ENCODE measurements at places on chromosomes 3 and 15. TPM values are rescaled to one million over a fixed set of nuclear protein-coding genes. Genes with fewer than 3 reads are reported as not detected.
A peak's percentile ranks its signal among the peaks of the same experiment; 100 is the strongest.

DNA sequence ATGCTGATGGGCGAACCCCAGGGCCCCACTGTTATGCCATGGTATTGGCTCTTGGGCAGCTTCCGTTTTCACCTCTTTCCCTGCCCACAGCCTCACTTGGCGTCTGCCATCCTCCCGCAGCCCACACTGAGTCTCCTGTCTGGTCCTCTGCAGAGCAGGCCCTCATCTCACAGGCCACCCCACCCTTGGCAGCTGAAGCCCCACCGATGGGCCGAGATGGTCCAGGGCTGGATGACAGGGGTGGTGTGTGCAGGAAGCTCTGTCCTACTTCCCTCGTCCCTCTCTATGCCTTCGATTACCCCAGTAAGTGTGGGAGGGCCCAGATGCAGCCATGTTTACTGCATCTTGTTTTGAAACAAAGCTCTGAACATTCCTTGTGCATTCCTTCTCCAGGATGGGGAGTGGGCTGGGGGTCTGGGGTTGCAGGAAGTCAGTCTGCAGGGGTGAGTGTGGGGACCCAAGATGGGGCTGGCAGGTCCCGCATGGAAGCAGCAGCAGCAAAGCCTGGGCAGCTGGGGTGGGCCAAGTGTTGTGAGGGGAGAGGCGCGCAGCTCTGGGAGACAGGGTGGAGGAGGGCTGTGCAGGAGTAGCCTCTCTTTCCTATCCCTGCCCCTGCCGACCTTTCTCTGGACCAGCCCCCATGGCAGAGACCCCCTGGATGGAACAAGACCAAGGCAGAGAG, 20.9 kb downstream of the TBC1D21 start:
- no peak for DNase-seq

- DNase-seq, result no peak
Measured at GRCh38 chr15:85381850-85382751, 1.7 kb downstream of the AKAP13 start.

- no peak for DNase-seq
Measured at GRCh38 chr3:149342413-149343380, 9.3 kb upstream of the TM4SF18 start.

- DNase-seq, result no peak
Measured at GRCh38 chr3:172260381-172260780, 187.9 kb downstream of the GHSR start.

- no peak for DNase-seq
Measured at GRCh38 chr3:188673646-188674186, 498.1 kb upstream of the TPRG1 start.

GRCh38 chr3:20246662-20247061, 60.7 kb upstream of the SGO1 start:
- DNase-seq, result no peak

DNA sequence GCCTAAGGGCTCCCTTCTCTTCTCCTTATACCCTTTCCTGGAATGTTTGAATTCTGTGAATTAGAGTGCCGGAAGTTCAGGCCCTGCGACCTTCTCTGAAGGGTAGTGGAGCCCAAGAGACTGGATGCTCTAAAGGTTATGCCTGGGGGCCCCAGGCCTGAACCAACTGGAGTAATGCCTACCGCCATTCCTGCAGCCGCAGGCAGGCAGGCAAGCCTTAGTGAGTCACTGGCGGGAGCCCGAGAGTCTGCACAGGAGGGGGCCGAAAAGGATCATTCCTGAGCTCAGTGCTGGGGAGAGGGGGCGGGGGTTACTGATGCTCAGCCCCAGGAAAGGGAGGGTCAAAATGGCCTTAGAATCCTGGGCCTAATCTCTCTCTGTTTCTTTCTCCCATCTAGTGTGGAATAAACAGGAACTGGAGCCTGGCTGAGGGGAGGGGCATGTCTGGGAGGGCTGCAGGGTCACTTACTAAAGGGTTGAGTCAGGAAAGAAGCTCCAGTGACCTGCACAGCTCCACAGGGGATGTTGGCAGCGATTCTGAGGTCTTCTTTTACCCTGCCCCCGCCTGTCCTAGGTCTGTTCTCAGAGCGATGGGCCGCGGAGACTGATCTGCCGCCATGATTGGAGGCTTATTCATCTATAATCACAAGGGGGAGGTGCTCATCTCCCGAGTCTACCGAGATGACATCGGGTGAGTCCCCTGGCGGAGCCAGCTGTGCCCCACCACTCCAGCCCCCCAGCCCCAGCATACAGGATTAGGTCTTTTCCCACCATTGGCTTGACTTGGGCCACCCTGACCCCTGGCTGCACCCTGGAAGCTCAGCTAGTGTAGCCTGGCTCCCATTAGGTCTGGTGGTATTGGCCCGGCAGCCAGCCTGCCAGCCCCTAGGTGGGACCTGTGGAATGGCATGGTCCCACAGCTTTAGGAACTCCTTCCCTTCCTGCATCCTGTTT, 2.0 kb downstream of the AP2M1 start:
- DNase-seq, result peak; percentile 37

- no peak for DNase-seq
Measured at GRCh38 chr15:48003441-48003840, 117.3 kb upstream of the SLC24A5 start.

DNA sequence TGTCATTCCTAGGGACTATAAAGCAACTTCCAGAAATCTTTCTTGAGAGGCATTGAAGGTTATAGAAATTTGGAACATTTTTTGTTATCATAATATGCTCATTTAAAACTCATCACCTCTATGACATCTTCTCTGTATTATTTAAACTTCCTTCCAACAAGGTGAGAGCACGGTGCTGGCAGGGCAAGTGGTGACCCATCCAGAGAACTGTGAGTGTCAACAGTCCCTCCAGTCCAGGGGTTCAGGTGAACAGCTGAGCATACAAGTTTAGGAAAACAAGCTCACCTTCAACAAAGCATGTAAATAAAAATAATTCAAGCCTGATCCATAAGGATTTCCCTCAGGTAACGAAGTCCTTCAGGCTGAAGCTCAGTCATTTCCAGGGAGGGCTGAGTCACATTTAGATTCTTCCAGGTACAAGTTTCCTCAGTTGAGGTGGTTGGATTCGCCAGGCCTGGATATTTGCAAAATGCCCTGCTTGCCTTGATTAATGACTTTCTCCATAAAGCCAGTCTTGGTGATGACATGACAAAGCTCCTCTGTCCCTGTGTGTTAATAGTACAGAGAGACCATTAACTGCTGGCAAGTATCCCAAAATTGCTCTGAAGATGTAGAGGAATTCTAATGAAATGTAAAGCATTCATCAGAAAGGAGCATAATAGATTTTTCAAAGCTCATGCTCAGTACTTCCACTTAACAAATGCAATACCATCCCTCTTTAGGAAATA, 263.6 kb upstream of the GADL1 start:
- no peak for DNase-seq

GRCh38 chr3:139248593-139249255, 95.1 kb upstream of the MRPS22 start:
- DNase-seq, result no peak

DNA sequence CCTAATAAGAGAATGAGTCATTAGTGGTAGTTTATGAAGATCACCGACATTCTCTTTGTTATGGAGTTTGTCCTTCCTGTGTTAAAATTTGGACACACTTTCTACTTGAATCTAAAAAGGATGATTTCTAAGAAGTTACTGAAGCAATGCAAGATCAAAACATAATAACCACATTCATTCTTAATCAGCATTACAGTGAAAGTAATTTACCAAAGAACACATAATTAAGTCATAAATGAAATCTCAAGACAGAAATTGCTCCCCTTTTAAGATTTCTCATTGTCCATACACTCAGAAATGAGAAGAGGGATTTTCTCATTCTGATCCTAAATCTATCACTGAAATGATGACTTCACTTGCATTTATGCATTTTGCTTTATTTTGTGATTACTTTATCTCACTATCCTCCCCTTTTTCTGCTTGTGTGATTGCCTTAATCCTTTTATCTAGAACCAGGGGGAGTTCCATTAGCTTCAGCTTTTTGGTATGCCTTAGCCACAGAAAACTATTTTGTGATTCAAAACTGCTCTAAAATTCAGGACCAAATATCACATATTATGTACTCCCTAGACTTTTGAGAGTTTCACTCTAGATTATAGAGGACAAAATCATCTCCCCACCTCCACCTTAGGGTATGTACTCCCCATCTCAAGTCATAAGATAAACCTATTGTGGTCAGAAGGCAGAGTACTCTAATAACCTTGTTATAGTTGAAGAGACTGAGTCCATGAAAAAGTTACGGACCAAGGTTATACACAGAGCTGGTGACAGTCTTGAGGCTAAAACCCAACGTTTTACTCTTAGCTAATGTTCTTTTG, 817.6 kb upstream of the CFAP20DC start:
- no peak for DNase-seq

- DNase-seq, result no peak
Measured at GRCh38 chr15:92949604-92950249, 49.6 kb downstream of the CHD2 start.

- DNase-seq, result peak; percentile 75
Measured at GRCh38 chr3:196609343-196609775, 30.1 kb upstream of the NRROS start.

DNA sequence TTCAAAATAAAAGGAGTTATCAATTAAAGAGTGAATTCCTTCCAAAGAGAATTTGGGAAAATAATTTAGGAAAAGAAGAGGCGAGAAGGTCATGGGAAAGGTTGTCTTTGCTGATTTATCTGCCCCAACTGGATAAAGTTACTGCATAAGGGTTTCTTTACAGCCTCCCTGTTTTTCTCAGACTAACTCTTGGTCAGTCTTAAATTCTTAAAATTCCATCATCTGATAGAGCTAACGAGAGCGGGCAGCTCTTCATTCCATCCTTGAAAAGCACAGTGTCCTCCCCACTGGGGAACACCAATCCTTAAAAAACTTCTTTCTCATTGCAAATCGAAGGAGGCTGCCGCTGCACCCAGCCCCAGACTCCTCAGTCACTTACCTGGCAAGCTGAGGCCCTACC, 107.2 kb downstream of the PGPEP1L start:
- DNase-seq, result no peak

- DNase-seq, result no peak
Measured at GRCh38 chr3:45479621-45480035, 91.3 kb downstream of the LARS2 start.

DNA sequence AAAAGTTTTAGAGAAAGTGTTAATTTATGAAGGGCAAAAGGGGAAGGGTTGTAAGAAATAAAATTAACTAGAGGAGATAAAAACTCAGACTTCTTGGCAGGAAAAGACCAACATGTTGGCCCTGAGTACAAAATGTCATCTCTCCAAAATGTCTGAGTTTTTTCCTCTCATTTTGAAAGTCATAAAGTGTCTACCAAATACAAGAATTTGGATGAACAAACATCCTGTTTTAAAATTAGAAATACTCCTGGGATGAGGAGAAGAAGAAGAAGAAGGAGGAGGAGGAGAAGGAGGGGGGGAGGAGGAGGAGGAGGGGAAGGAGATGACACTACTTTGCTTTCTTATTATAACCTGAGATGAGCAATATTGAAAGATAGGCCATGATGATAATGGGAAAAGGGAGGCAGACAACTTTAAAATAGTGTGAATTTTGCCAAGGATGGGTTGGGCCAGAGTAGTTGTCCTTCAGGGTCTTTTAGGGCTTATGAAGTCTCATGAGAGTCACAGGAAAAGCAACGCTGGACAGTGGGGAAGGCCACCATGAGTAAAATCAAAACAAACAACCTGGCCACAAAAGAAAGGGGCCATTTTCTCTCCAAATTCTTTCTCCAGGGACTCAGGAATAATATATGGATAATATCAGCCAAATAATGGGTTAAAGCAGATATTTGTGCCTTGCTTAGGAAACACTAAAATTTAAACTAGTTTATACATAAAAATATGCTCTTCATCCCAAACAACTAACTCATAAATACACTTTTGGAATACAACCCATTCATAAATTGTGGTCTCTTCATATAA, 632.9 kb downstream of the EPHA3 start:
- no peak for DNase-seq

DNA sequence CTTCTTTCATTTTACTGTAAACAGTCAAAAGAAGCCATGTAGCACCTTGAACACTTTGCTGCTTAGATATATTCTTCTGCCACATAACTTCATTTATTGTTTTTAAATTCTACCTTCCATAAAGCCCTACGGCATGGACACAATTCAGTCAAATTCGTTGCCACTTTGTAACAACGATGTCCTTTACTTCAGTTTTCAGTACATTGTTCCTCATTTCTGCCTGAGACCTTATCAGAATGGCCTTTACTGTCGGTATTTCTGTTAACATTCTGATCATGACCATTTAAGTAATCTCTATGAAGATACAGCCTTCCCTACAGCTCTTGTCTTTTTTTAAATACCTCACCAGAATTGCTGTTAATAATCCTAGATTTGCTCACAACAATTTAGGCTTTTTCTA, 466.9 kb downstream of the NAALADL2 start:
- no peak for DNase-seq

DNA sequence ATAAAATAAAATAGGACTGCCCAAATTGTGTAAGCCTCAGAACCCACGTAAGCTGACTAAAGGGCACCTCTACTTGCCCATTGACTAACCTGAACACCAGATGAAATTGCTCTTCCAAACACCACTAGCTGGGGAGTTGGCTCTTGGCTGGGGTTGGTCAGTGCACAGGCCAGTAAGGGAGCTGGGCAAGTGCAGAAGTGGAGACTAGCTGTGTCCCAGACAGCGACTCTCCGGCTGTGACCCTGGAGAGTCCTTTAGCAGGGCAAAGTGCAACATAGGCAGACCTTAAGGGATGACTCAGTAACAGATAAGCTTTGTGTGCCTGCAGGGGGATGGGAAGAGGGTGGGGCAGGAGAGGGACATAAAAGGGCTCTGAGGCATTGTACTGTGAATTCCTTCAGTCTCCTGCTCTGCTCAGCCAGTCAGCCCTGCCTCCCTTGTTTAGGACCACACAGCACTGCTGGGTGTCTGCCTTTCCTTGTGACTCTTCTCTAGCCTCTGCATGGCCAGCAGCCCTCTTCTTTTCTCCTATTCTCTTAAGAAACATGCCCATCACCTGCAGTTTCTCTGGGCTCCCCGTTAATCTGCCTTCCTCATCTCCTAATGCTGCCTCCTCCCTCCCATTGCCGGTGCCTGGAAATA, 13.2 kb downstream of the NR1I2 start:
- DNase-seq, result peak; percentile 22

DNA sequence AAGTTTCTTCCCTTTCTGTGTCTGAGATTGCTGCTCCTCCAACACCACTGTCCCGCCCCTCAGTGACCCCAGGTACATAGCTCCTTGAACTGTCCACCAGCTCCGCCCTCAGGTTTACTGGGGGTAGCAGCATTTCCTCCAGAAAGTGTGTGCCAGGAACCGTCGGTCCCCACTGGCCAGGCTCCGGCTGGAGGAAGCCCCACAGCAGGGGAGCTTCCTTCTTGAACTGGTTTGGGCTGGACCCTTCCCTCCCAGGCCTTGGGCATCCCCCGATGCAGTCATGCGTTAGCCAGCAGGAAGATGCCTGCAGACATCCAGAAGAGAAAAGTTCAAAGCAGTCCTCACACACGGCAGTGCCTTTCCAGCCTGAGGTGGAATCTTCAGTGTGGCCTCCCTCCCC, 19.7 kb downstream of the PAK6 start:
- DNase-seq, result no peak

ABI3BP gene
- 1.3 TPM for total RNA-seq

OR4F15 gene
- total RNA-seq, result not detected

MSL2 gene
- total RNA-seq, result 13.1 TPM

PLA2G4E gene
- not detected for total RNA-seq

CDC25A gene
- 10.3 TPM for total RNA-seq

SERPINI2 gene
- total RNA-seq, result not detected

IL17RB gene
- total RNA-seq, result 0.25 TPM

P2RY1 gene
- total RNA-seq, result 2.2 TPM

IGSF10 gene
- total RNA-seq, result 0.15 TPM

CPEB1 gene
- 1.6 TPM for total RNA-seq

PLA2G4D gene
- not detected for total RNA-seq

ALDH1A3 gene
- total RNA-seq, result 1.9 TPM

Measured in NCI-H460 (cell line).